ENCODE measurements at places on chromosomes 1 and 21. TPM values are rescaled to one million over a fixed set of nuclear protein-coding genes. Genes with fewer than 3 reads are reported as not detected.

Gene EPHA10
- total RNA-seq = not detected

Gene CCDC30
- total RNA-seq = 0.13 TPM

Gene UBL4B
- not detected for total RNA-seq

Gene ERICH3
- not detected for total RNA-seq

Gene MRPL20
- total RNA-seq = 203 TPM

GRCh38 chr1:35561297-35561971 lies 3.8 kb downstream of the NCDN start:
- no peak for DNase-seq

DNA sequence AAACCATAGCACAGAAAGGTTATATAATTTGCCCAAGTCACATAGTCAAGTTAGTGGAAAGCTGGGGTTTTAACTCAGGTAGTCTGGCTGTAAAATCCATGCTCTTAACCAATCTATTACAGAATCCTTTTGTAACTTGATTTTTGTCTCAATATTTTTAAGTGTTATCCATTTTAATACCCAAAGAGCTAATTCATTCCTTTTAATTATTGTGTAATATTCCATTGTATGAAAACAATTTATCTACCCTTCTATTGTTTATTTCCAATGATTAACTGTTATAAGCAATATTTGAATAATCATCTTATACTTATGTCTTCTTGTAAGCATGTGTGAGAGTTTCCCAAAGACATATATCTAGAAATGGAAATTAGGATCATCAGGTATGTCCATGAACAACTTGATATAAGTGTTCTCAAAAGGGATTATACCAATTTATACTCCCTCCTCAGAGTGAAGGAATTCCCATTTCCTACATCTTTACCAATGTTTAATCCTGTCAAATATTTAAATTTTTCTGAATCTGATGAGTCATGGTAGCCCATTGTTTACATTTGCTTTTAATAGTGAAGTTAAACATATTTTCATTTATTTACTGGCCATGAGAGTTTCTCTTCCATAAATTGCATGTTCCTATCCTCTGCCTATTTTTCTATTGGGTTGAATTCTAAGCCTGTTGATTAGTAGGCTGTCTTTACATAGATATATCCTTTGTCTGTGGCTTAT lies 13.9 kb downstream of the TEX50 start:
- DNase-seq = no peak

- no peak for DNase-seq
These were observed 8.8 kb upstream of the CLCA4 start for GRCh38 chr1:86537928-86538695.

GRCh38 chr1:208242941-208243526 lies 1.1 kb downstream of the PLXNA2 start:
- DNase-seq = peak; percentile 62

DNA sequence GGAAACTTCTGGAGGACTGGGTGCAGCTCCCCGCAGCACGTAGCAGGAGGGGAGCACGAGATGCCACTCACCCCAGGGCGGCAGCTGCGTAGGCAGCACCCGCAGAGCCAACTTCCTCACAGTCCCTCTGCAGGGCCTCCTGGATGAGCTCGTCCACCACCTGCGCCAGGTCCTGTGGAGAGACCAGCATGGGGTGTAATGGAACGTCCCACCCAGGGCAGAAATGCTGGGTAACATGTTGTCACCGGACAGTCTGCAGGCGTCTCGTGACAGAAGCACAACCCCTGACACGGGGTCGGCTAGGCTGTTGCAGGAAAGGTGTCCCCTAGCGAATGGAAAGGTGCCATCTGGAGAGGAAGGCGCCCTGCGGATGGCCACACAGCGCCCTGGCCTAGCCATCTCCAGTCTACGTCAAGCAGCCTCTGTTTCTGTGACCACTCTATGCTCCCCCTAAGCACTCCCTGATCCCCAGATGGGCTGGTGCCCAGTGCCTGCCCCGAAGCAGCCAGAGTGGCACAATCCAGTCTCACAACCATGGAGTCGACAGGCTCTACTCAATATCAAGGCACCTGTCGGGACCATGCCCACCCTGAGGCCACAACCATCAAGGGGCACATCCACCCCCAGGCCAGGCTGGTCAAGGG lies 21.2 kb downstream of the MCM3AP start:
- DNase-seq = no peak

- no peak for DNase-seq
These were observed 28.2 kb upstream of the ATP1B1 start for GRCh38 chr1:169078163-169078883.

DNA sequence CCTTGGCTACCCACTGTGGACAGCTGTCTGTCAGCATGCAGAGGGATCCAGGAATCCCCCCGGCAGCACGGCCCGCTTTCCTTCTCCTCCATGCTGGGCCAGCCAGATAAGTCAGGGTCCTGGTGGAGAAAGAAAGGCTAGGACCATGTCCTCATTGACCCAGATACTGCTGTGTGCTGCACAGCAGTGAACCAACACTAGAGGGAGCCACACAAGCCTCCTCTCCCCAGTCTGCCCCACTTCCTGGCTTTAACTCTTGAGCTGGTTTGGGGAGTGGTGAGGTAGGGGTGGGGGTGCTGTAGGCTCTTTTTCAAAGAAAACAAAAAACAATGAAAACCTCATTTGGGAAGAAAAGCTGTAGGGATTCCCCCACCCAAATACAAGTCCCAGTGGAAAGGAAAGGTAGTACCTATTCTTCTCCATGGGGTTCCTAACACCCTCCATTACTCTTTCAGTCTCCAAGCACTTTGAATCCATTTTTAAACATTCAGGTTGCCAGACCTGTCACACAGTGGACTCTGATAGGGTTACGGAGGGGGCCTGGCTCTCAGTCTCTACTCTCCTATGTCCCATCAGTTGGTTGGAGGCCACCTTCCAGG lies 84.9 kb upstream of the CD1D start:
- DNase-seq = no peak

DNA sequence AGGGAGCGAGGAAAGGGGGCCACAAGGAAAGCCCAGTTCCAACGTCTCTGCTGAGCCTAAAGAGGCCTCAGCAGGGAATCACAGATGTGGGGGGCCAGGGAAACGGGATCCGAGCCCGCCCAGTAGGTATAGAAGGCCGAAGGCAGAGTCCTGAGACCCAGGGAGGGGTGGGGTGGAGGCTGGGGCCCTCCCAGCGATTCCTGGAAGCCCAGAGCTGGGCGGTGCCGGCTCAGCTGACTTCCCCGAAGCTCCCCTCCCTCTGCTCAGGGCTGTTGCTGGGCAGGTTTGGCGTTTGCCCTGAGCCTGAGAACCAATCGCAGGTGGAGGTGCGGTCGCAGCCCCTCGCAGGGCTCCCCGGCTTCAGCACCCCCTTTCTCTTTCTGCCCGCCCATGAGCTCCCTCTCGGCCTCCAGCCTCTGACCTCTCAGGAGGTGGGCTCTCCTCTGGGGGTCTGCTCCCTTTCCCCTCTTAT lies 12.8 kb downstream of the ADAMTSL4 start:
- DNase-seq = peak; percentile 94

GRCh38 chr1:205690122-205690756 lies 9.9 kb upstream of the SLC45A3 start:
- no peak for DNase-seq

DNA sequence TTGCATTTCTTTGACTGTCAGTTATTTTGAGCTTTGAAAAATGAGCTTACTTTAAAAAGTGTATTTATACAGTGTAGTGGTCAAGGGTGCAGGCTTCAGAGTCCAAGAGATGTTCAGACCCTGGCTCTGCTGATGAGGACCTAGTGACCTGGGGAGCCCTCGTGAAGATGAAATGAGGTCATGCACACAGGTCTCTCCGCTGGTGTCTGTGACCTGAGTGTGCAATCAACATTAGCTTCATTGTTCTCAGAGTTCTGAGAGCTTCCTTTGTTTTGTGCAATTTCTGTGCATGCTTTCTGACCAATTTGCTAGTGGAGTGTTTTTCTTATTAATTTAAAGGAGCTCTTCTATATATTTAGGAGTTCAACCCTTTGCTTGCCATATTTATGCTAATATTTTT lies 71.3 kb downstream of the RIPK4 start:
- DNase-seq = no peak

- peak; percentile 88 for DNase-seq
These were observed 161.1 kb upstream of the COL6A1 start for GRCh38 chr21:45820171-45821091.

All from SJSA1 (cell line).